ENCODE measurements at places on chromosomes 6 and 20.

DNA sequence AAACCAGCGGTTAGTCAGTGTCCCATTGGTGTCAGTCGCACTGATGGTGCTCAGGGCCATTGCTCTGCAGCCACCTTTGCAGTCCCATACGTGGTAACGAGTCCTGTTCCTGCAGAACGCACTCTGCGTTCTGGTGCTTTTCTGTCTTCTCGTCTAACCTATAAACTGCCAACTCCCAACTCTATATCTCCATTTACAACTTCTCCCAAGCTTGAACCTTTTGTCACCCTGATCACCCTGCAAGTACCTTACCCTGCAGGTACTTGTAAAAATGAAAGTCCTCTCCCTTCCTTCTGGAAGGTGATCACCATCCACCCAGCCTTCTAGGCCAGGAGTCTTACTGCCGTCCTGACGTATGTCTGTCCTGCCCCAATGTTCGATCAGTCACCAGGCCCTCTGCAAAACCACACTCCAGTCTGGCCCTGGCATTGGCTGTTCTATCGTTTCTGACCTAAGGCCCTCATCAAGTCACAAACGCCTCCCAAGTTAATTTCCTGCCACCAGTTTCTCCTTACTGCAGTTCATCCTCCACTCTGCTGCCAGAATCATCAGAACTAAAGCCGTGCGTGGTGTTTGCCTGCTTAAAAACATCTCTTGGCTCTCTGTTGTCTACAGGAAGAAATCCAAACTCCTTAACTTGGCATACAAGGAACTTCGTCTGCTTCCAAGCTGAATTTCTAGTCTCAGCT is 7.9 kb downstream of the RREB1 start:
- DNase-seq, result no peak

DNA sequence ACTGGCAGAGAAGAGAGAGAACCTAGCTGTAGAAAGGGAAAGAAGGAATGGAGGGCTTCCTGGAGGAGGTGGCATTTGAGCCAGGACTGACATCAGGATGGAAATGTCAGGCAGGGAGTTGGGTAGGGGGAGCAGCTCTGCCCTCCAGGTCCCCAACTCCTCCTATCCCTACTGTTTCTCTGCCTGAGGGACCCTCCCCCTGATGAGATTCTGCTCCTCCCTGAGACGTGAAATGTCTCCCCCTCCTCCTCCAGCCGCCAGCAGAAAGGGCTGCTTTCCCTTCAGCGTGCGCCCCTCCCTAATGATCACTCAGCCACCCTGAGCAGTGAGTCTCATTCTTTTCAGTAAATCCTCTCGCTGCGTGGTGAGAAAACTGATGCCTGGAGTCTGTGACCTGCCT is 40.6 kb downstream of the HLA-DPB1 start:
- DNase-seq, result no peak

GRCh38 chr20:44516491-44516890 is 5.4 kb downstream of the SERINC3 start:
- no peak for DNase-seq

GRCh38 chr6:19664050-19664449 is 173.1 kb upstream of the ID4 start:
- DNase-seq, result peak; percentile 6

Data from nephron progenitor cell (in vitro differentiated cells).